Muscle of back (tissue), 13 donors: ENCODE measurements at places on chromosomes 13 and 19. TPM values are rescaled to one million over a fixed set of nuclear protein-coding genes. Genes with fewer than 3 reads are reported as not detected.

GRCh38 chr13:75368167-75368566 lies 113.8 kb downstream of the TBC1D4 start:
- DNase-seq: peak; percentile 71

- DNase-seq: no peak
Observed at GRCh38 chr13:92122186-92122853, 723.9 kb downstream of the GPC5 start.

DNA sequence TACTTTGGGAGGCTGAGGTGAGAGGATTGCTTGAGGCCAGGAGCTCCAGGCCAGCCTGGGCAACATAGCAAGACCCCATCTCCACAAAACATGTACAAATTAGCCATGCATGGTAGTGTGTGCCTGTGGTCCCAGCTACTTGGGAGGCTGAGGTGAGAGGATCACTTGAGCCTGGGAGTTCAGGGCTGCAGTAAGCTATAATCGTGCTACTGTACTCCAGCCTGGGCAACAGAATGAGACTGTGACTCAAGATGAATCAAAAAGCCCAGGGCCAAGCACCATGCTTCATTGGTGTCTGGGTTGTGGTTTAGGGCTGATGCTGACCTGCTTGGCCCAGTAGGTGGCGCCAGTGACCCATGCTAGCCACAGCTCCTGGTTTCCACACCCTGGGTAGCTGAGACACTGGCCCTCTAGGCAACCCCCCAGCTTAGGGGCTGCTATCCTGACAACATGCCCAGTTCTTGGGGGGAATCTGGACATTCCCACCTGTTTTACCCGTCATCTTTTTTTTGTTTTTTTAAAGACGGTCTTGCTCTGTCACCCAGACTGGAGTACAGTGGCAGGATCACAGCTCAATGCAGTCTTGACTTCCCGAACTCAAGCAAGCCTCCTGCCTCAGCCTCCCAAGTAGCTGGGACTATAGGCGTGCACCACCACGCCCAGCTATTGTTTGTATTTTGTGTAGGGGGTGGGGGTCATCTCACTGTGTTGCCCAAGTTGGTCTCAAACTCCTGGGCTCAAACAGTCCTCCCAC lies 5.5 kb downstream of the CCDC124 start:
- DNase-seq: peak; percentile 73

GRCh38 chr19:29532956-29533355 lies 7.2 kb downstream of the VSTM2B start:
- DNase-seq: no peak

- DNase-seq: no peak
Observed at GRCh38 chr13:75906315-75906714, 270.2 kb downstream of the LMO7 start.

FGF14 gene
- polyA plus RNA-seq: 0.55 TPM

MAST3 gene
- 9.8 TPM for polyA plus RNA-seq
